ENCODE measurements at places on chromosomes 13 and 19.

GRCh38 chr19:2271234-2272103, 10.5 kb downstream of the PEAK3 start:
- DNase-seq = no peak

GRCh38 chr19:1411255-1412191, 4.1 kb downstream of the DAZAP1 start:
- no peak for DNase-seq

- no peak for DNase-seq
Observed at GRCh38 chr19:23983406-23983805, 68.7 kb downstream of the ZNF726 start.

GRCh38 chr19:19211499-19212420, at the start of gene NCAN:
TSS of gene NCAN (plus strand) at chr19:19211958. CDS start at chr19:19216954, 4,996 bp downstream.
- no peak for DNase-seq

DNA sequence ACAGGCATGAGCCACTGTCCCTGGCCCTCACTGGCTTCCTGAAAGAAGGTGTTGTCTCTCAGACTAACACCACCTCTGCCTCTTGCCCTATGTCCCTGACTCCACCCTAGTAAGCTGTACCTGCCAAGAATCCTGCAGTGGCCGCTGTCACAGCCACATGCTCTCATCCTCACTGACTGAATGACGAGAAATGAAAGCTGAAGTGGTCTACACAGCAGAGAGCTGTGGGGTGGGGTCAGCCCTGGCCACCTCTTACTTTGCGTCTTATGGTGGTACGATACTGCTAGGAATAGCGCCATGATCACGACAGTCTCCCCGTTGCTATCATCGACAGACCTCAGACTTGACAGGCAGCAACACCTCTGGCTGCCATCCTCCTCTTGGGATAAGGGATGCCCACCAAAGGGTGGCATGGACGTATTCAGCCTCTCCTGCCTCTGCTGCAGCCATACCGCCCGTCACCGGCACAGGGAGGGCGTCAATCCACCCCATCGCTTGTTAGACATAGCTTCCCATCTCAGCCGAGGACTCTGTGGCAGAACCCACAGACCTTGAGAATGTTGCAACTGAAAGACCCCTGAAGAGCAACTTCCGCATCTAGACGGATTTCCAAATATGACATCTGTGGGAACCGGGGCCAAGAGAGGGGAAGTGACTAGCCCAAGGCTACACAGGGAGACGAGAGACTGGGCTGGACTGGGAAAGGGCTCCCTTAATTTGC, 809 bp downstream of the MYO1F start:
- no peak for DNase-seq

GRCh38 chr13:35630551-35631275, 154.2 kb upstream of the MAB21L1 start:
- DNase-seq = no peak

DNA sequence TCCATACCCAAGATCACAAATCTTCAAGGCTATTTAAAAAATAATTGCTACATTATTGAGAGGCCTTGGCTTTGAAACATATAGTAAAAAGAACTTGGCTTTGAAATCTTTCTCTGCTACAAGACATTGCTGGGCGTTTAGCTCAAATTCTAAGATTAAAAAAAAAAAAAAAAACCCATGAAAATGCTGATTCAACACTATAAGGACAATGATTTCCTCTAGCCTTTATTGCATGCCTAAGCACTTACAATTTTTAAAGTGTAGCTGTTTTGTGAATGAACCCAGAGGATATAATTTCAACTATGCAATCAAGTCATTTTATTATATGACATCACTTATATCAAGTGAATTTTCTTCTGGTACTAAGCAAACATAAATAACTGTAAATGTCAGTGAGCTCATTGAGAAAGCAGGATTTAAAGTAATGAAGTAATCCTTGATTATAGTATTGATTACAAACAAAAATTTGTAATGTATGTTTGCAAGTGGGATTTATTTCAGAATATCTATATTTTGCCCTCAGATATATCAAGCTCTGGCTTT, 340.0 kb upstream of the GPC6 start:
- no peak for DNase-seq

DNA sequence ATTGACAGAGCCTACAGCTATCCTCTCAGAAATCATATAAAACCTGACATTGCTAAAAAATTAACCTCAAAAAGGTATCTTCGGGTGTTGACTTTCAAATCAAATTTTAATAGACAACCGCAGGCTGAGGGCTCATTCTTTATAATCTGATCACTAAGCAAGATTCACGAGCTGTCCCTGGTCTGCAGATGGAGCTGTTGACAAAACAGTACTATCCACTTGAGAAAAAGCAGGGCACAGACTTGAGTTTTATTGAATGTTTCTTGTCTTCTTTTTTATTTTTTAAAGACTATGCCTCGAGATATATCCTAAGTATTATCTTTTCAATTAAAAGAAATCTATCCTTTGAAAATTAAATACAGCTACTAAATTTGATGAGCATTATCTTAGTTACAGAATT, 540.5 kb downstream of the PCDH9 start:
- DNase-seq = no peak

GRCh38 chr19:5822181-5822844, 17.2 kb downstream of the FUT6 start:
- no peak for DNase-seq

DNA sequence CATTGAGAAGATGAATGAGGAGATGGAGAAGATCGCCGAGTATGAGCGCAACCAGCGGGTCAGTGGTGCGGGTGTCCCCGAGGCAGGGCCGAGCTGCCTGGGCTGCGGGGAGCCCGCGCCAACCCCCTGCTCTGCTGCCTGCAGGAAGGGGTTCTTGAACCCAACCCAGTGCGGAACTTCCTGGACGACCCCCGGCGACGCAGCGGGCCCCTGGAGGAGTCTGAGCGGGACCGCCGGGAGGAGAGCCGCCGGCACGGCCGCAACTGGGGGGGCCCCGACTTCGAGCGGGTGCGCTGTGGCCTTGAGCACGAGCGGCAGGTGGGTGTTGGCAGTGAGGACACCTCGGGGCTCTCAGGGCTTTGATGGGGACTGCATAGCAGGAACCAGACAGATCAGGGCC, 8.3 kb downstream of the CCDC9 start:
- no peak for DNase-seq

DNA sequence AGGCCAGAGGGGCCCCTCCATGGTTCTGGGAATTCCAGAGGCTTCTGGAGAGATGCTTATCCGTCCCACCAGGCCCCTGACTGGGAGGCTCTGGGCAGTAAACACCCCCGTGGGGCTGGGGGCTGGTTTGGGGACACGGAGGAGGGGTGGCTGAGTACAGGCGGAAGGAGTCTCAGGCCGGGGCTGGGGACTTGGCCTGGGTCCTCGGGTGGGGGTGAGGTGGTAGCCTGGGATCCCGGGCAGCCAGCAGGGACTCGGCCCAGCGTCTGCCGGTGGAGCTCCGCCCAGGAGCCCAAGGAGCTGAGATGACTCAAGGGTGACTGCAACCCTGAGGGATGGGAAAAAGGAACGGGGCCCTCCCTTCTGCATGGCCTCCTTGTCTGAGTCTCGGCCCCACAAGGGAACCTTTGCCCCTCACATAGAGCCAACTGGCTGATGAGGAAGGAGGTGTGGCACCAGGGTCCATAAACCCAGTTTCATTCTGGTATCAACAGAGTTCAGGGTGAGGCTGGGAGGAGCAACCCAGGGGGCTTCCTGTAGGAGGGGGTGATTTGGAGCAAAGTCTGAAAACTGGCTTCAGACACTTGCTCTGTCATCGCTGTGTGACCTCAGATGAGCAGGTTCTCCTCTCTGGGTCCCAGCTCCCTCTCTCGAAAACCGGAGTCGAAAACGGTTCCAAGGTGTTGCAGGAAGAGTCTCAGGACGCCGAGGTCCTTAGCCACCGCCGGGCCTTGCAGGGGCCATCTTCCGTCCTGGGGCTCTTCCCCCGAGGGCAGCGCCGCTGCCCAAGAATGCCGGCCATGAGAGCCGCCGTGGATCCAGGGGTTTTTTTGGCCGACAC, 809 bp downstream of the MISP start:
- DNase-seq = no peak

DNA sequence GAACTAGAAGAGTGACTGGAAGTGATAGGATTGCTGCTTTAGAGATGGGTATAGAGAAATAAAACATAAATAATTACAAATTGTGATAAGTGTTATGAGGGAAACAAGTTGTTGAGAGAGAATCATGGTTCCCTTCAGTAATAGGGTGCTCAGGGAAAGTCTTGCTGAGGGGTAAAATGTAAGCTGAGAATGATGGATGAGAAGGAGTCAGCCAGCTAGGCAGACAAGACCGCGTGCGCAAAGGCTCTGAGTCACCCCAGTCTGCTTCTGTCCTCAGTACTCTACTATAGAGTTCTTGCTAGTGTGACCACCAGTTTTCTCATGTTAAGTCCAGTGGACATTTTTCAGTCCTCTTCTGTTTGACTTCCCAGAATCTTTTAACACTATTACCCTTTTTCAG, 39.5 kb downstream of the PCCA start:
- no peak for DNase-seq

DNA sequence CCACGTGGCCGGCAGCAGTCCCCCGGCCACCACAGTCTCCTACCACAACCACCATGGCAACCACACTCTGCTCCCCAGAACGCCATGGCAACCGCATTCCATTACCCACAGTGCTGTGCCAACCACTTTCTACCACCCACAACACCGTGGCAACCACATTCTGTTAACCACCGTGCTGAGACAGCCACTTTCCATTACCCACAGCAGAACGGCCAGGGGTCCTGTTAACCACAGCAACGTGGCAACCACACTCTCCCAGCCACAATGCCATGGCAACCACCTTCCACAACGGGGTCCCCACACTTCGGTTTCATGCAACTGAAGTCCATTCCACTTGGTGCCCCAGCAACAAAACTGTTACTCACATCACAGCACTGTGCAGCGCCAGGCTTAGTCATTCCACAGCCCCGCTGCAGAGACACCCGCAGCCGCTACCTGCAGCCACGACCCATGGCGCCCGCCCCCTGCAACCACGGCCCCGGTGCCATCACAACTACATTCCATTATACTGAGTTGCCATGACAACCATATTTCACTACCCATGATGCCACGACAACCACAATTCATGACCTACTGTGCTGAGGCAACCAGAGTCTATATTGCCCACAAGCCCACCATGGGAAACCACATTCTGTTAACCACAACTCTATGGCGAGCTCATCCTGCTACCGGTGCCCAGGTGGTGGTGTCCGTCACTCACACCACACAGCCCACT, 10.0 kb downstream of the DPF1 start:
- DNase-seq = peak; percentile 27

GRCh38 chr13:75418997-75419396, 63.0 kb downstream of the TBC1D4 start:
- DNase-seq = no peak

GRCh38 chr19:28701491-28701890, 511.5 kb downstream of the UQCRFS1 start:
- DNase-seq = no peak

- no peak for DNase-seq
Observed at GRCh38 chr13:112903071-112903577, 65.9 kb upstream of the MCF2L start.

- DNase-seq = no peak
Observed at GRCh38 chr13:23740002-23740401, 149.2 kb downstream of the MIPEP start.

Data from activated B cell treated with CpG ODN at 0.5 μM for 24 hours (primary cell).